Stimulated activated CD4-positive, alpha-beta T cell treated with anti-CD3 and anti-CD28 coated beads, Interleukin-12 subunit alpha, Interleukin-12 subunit beta, amount 100 ng/mL, for 48 hours (primary cell): ENCODE measurements at places on chromosomes 6 and 20.

GRCh38 chr6:5584078-5584482 lies 322.8 kb downstream of the FARS2 start:
- no peak for DNase-seq

- no peak for DNase-seq
Observed at GRCh38 chr6:33820784-33821520, 17.1 kb upstream of the MLN start.

GRCh38 chr6:140855520-140855919 lies 1277.2 kb upstream of the GJE1 start:
- no peak for DNase-seq

DNA sequence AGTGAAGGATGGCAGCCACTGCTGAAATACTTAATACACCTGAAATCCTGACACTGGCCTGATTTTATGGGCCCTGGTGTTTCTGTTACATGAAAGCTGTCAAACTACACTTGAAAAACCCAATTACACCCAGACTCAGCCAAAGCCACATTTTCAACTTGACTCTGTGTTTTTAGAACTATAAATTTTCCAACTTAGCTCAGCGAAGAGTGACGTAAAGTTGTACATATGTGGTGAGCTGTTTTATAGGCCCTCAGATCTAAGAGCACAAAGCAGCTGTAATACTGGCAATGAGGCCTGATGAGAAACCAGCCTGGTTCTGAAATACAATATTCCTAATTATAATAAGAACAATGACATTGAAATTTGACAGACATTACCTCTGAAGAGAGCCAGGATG lies 18.6 kb downstream of the SCML4 start:
- no peak for DNase-seq

DNA sequence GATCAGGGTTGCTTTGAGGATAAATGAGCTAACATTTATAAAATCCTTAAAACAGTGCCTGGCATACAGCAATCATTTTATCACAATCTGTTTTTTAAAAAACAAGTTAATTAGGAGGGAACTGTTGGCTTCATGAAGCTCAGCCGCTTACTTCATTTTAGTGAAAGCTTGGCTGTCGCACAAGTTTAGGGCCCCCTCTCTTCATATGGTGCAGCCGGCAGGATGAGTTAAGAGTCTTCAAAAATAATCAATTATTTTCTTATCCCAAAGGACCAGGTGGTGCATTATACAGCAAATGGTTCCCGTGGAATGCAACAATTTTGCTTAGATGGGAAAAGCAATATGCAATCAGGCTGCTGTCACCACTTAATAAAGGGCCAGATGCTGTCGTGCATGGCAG lies 57.4 kb upstream of the PROKR2 start:
- DNase-seq, result no peak

DNA sequence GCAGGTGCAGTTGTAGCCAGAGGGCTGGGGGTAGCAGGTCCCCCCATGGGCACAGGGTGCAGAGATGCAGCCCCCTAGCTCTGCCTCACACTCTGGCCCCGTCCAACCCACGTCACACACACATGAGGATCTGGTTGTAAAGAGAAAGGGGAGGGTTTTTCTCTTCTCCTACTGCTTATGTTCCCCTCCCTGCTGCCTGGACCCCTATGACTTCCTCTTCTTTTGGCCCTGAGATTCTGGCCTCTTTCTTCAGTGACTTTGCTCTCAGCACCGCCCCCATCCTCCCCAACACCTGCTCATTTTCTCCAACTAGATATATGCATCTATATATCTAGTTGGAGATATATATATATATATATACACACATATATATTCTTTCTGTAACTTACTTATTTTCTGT lies 9.7 kb downstream of the NOTCH4 start:
- no peak for DNase-seq

DNA sequence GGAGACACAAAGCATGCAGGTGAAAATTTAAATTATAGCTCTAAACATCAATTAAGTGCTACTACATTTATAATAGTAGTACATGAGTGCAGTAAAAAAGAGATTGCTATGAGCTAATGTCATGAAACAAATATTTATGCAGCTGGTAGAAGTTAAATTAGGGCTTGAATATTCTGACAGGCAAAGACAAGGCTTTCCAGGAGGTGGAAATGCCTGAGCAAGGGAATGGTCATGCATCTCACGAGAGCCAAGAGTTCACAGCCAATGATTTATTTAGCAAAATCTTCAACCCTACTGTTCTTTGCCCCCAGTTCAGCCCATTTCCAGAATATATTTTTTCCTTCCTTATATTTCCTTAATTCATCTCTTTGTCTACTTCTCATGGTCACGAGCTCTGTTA lies 128.9 kb downstream of the HIVEP2 start:
- no peak for DNase-seq

DNA sequence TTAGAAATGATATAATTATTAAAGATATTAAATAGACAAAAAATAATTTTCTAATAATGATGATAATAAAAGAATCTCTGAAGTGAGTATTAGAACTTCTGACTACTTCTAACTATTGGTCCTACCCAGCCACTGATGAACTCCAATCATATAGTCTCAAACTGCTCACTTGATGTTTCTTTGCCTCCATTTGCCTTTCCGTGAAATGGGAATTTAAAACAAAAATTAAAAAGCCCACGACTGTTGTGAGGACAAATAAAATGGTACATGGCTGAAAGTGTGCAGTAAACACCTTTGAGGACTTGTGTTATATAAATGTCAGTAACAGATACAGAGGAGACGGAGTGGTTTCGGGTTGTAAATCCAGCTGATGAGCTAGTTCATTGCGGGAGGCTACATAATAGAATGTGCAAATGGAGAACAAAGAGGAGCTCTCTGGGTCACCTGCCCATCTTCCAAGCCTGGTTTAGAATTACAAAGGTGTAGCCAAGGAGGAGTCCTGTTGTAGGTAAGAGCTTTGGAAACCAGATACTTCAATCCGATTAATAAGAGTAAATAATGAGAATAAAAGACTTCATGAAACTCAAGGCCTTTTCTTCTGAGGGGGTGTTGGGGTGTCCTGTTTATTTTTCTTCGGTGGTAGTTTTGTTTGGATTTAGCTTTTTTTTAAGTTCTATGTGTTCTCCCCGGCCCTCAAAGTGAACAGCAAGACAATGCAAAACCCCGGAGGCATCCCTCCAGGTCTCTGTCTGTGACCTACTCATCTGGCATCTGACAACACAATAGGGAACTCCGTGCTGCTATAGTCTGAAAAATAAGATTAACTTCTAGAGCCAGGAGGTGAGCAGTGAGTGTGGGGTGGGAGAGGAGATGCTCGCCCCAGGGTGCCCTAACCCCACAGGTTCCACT lies 4.4 kb upstream of the PXDC1 start:
- no peak for DNase-seq

- no peak for DNase-seq
Observed at GRCh38 chr6:159233365-159234101, 64.3 kb downstream of the FNDC1 start.

DNA sequence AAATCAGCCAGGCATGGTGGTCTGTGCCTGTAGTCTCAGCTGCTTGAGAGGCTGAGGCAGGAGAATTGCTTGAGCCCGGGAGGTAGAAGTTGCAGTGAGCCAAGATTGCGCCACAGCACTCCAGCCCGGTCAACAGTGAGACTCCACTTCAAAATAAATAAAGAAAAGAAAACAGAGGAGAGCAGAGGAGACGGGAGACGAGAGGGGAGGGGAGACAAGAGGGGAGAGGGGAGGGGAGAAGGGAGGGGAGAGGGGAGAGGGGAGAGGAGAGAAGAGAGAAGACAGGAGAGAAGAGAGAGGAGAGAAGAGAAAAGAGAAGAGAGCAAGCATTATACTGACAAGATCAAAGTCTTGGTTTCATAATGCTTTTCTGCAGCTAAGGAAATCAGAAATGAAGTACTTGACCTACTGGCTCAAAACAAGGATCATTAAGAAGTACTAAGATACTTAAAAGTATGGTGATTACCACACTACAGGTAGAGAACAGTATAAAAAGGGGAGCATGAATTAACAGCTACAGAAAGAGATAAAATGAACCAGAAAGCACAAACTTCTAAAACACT lies 30.5 kb downstream of the FAM8A1 start:
- DNase-seq, result no peak

DNA sequence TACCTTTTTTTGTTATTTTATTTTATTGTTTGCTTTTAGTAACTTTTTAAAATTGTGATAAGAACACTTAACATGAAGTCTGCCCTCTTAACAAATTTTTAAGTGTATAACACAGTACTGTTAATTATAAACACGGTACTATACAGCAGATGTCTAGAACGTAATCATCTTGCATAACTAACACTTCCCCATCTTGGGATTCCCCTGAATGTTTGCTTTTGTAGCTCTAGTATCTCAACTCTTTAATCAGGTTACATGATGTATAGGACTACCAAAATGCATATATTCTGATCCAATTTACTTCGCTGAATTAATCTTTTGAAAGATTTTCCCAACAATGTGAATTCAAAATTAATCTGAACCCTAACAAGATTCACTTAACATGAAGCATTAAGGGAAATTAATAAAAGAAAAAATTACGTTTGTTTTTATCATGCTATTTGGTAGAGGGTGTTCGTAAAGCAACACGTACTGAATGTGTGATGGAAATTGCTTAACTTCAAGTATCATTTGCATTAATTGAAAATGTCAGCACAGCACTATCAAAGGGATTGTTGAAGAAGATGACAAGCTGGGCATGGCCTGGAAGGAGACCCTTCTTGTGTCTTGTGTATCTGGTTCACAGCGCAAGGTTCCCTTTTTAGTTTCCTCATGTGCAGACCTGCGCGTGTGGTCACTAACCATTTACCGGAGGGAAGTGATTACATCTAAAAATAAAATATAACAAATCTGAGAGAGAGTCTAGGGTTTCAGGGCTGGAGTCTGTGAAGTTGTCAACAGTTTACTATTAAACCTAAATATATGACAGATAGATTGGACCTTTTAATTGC lies 15.2 kb downstream of the COL19A1 start:
- no peak for DNase-seq

GRCh38 chr6:33313105-33313708 lies 671 bp downstream of the TAPBP start:
- no peak for DNase-seq

GRCh38 chr20:11217326-11218172 lies 543.8 kb upstream of the JAG1 start:
- DNase-seq, result no peak

DNA sequence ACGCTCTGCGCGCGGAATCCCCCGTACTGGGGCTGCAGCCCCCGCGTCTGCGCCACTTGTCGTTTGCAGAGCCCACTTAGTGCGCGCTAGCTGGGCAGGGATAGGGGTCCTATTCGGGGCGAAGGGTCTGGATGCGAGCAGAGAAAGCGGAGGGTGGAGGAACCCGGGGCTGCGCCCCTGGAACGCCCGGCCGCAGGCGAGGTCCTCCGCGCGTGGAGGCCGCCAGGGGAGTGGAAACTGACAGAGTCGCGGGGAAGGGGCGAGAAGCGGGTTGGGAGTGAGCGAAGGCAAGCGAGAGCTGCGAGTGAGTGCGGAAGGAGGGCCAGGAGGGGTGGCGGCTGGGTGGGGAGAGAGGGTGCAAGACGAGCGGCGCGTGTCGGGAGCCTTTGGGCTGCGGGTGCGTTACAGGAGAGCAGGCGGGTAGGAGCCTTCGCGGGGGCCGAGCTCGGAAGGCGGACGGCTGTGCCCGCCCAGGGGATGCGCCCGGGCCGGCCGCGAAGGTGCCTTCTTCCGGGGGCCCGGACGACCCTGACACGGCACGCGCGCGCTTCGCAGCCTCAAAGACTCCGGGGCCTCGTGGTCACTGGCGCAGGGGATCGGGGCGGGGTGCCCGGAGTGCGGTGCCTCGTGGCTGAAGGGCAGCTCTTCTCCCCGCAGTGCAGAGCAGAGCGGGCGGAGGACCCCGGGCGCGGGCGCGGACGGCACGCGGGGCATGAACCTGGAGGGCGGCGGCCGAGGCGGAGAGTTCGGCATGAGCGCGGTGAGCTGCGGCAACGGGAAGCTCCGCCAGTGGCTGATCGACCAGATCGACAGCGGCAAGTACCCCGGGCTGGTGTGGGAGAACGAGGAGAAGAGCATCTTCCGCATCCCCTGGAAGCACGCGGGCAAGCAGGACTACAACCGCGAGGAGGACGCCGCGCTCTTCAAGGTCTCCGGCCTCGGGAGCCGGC lies 1.2 kb downstream of the IRF4 start:
- DNase-seq, result no peak

- DNase-seq, result no peak
Observed at GRCh38 chr6:105545228-105545920, 142.5 kb upstream of the PREP start.

DNA sequence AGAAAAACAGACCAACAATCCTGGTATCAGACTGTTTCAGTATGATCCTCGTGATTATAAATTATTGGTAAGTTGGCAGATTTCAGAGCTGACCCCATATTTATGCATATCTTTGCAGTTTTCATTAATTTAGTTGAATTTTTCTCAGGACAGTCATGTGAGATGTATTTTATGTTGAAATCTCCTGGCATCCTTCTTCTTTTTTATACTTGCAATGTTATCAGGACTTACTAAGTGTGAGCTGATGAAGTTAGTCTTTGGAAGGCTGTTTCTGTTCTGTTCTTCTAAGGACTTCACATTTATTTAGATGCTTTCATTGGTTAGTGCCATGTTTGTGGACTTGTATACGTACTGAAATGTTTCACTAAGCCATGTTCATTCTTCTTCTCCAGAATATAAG lies 17.2 kb downstream of the SMPDL3A start:
- DNase-seq, result no peak

DNA sequence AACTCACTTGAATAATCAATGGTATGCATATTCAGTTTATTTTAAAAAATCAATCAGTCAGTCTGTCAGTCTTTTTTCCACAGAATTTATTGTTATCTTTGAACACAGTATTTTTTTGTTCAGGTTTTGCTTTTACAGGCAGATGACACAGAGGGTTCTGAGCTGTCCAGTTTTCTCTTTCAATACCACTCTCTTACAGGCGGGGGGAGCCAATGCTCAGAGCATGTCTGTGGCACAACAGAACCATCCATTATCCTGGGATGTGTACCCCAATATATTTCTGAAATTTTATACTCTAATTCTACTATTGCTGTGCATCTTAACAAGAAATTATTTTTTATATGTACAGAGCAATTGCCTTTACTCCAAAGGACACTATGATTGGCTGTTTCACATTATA lies 21.2 kb downstream of the ROS1 start:
- no peak for DNase-seq

- no peak for DNase-seq
Observed at GRCh38 chr20:48820649-48820973, 7.2 kb downstream of the PREX1 start.

DNA sequence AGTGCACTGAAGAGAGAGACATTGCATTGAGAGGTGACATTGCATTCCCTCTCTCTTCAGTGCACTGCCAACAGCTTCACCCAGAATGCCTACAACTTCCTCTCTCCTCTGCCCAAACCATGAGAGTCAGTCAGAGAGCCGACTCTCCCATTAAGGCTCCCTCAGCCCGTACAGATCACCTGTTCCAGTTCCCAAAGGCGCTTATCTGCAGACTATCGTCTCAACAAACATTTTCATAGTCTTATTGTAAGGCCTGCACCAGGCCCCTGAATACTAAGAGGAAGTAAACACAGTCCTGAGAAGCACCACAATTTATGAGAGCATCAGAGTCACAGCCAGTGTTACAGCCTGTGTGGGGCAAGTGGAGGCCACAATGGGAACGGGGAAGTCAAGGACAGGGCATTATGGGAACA lies 53.7 kb downstream of the GFOD1 start:
- DNase-seq, result no peak
